ENCODE measurements at places on chromosomes 4 and X. TPM values are rescaled to one million over a fixed set of nuclear protein-coding genes. Genes with fewer than 3 reads are reported as not detected.

The VCX3A gene
- total RNA-seq, result not detected

The MAGEA10 gene
- not detected for total RNA-seq

The MMGT1 gene
- 26.3 TPM for total RNA-seq

The CLDN2 gene
- total RNA-seq, result 5.6 TPM

The PQBP1 gene
- total RNA-seq, result 28.9 TPM

The SLC4A4 gene
- 105 TPM for total RNA-seq

- DNase-seq, result no peak
Measured at GRCh38 chrX:43589735-43590134, 66.4 kb upstream of the MAOA start.

DNA sequence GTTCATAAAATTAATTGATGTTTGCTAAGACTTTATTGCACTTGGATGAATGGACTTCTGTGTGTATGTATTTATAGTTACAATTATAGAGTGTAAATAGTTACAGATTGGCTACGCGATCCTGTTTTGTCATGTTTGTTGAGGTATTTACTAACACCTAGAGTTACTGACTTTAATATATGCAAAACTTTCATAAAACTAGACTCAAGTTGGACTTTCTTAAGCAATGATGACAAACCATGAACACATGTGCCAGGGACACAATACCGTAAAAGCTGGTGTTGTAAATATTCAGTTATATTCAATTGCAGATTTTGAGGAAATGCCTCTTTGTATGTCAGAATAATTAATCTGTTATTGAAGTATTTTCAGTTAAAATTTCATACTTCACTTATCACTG, 6.1 kb downstream of the GRIA2 start:
- no peak for DNase-seq

DNA sequence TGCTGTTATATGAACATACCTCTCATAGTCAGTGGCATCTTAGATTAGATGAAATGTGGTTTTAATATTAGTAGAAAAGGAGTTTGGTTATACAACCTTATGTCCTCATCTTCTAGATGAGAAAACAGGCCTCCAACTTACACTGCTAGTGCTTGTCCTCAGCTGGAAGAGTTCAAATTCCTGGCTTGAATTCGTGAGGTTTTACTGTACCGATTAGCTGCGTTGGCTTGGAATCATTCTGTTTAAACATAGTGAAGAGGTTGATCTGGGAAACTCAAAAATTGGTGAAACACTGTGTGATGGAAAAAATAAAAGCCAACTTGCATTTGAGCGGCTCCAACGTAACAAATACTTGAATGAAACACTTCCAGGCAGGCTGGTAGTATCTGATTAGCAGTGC, 81.0 kb downstream of the LNX1 start:
- no peak for DNase-seq

- no peak for DNase-seq
Measured at GRCh38 chrX:4876268-4876667, 1162.8 kb upstream of the PRKX start.

DNA sequence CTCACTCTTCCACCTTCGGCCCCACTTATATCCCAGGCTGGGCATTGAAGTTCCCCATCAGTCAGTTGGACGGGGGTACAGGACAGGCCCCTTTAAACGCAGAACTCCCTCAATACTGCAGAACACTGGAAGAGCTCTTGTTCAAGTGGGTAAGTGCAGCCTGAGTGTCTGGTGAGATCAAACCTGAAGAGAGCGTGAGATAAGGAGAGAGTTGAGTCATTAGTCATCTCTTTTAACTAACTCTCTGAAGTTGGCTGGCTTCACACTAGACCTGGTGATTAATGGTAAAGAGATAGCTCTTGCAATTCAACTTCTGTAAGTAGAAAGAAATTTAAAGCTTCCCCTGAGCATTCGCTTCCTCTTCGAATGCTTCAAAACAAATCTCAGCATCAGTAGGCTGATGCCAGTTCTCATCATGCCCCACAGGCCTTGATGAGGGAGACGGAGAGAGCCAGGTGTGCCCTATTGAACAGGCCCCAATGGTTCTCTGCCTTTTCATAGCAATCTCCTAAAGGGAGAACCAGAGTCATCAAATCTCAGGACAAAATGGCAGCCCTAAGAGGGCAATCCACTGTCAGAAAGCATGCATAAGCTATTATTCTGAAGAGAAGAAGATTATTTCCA, 41.0 kb upstream of the JADE1 start:
- no peak for DNase-seq
